Daoy (cell line): ENCODE measurements at places on chromosomes 13 and 19. TPM values are rescaled to one million over a fixed set of nuclear protein-coding genes. Genes with fewer than 3 reads are reported as not detected.
A peak's percentile ranks its signal among the peaks of the same experiment; 100 is the strongest.

GRCh38 chr13:49082653-49083536 lies 107.2 kb downstream of the FNDC3A start:
- DNase-seq: no peak

- no peak for DNase-seq
These were observed 2.5 kb downstream of the SSC5D start for GRCh38 chr19:55490478-55491432.

Gene ACER1
- not detected in 2 replicates for total RNA-seq

Gene RFPL4A
- 64.2 and 89.1 TPM in 2 replicates for total RNA-seq

Gene ACP7
- total RNA-seq: 0.57 TPM in 1 of 2 replicates, not detected in the other

DNA sequence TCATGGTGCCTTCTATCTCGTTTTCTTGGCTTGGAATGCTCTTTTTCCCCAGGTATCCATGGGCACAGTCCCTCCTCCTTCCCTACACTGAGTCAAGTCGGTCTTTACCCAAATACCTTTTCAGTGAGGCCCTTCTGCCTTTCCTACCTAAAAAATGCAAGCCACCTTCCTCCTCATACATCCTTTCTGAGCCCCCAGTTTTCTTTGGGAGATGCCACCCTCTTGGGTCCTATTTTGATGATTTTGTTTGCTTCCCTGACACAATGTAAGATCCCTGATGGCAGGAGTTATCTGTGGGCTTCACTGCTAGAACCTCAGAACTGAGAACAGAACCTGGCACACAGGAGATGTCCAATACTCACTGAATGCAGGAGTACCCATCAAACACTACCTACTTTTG lies 22.3 kb downstream of the NLRP13 start:
- DNase-seq: no peak

GRCh38 chr19:43501661-43502418 lies 2.7 kb downstream of the PHLDB3 start:
- DNase-seq: no peak

Gene PCDH17
- under 0.01 TPM in 1 of 2 replicates, not detected in the other for total RNA-seq

- no peak for DNase-seq
These were observed 35.7 kb downstream of the TSKS start for GRCh38 chr19:49727217-49728030.

DNA sequence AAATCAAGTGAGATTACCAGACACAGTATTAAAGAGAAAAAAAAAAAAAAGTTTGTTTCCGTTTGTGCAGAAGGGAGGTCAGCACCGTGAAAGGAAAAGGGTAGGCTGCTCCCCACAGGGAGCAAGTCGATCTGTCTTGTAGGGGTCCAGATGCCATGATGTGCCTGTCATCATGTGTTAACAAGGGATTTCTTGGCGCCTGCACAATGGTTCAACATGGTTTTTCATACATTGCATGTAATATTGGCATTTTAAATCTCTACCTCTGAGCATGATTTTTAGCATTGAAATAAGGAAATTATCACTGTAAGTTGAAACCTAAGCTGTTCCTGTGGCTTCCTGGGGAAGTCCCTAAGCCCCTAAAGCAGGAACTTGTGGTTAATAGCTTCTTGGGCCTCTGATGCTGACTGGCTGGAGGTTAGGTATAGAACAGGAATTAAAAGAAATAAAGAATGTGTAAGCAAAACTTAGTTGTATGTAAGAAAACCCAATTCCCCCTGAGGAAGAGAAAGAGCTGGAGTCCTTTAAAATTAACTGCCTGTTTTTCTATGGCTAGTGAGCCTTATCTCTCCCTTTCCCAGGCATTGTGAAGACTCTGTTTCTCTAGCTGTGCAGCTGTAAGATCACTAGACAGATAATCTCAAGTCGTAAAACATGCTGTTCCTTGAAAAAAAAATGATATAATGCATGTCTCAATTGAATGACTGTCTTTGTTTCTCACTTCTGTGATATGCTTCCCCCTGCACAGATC lies 7.4 kb upstream of the FCGBP start:
- peak; percentile 77 for DNase-seq

DNA sequence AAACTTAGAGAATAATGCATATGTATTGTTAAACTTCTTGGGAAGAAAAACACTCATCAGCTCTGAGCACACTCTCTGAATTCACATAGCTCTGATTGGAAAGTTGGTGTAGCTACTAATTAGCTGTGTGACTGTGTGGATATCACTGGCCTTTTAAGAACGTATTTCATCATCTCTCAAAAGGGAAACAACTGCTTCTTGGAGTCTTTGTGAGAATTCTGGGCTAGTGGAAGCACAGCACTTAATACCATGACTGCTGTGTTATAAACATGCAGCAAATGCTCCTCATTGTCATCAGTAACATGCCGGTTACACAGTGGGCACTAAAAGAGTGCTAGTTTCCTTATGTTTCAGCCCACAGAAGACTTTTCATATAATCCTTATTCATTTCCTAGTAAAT lies 220.9 kb upstream of the CSNK1A1L start:
- DNase-seq: no peak

GRCh38 chr19:16088351-16089009 lies 12.2 kb downstream of the TPM4 start:
- DNase-seq: no peak

Gene KLK1
- not detected in 2 replicates for total RNA-seq

Gene C19orf81
- total RNA-seq: 9.2 TPM in 1 of 2 replicates, not detected in the other
